ENCODE measurements at places on chromosomes 2 and 18.
A peak's percentile ranks its signal among the peaks of the same experiment; 100 is the strongest.

- H3K27me3 ChIP-seq = no peaks in the 10 kb centered on the region
- H3K27ac ChIP-seq = no peak overlapping the region
- H3K4me3 ChIP-seq = no peak overlapping the region
- H3K4me1 ChIP-seq = no peaks in the 10 kb centered on the region
- no peak for DNase-seq
These were observed 599.5 kb downstream of the KCNJ3 start for GRCh38 chr2:155298001-155298400.

- DNase-seq = no peak
- no peak overlapping the region for H3K27ac ChIP-seq
- no peaks in the 10 kb centered on the region for H3K36me3 ChIP-seq
- H3K27me3 ChIP-seq = peaks cover 1% of the 10 kb centered on the region
These were observed 2.6 kb upstream of the GPR35 start for GRCh38 chr2:240622531-240623235.

GRCh38 chr2:205610437-205610836, 71.9 kb upstream of the NRP2 start:
- H3K4me1 ChIP-seq = peaks cover 1% of the 10 kb centered on the region
- H3K36me3 ChIP-seq = no peaks in the 10 kb centered on the region
- no peak for DNase-seq
- H3K4me3 ChIP-seq = no peak overlapping the region
- no peak overlapping the region for H3K27ac ChIP-seq

DNA sequence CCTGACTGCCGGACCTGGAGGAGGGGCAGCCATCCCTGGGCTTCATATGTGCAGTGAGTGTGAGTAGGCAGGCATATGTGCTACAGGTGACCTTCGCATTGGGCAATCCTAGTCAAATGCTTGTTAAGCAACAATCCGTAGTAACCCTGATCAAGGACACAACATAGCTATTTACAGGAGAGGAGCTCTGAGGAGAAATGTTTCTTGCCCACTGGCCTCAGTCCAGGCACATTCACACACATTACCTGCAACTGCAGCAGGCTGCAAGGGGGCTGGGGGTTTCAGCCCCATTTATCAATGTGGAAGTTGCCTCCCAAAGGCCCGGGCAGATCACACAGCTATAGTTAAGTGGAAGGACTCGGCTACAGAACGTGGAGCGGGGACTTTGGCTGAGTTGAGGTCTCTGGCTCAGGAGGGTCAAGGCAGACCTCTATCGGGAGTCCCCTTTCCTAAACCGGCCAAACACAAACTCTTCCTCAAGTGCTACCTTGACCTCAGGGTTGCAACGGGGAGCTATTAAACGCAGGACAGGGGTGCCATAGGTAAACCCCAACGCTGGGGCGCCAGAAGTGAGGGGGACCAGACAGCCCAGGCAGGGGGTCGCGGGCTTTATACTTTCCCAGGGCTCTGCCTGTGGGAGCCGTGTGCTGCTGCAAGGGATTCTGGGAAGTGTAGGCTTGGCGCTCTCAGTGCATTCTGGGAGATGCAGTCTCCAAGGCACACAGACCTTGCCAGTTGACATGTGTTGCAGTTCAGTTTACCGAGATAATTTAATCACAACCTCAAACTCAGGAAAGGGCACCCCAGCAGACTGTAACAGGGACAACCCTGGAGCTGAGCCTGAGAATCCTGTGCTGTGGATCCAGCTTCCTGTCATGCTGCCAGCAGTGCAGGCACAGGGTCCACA, 9.4 kb downstream of the KHK start:
- no peaks in the 10 kb centered on the region for H3K36me3 ChIP-seq
- peaks cover 20% of the 10 kb centered on the region for H3K4me1 ChIP-seq
- peak overlapping the region; percentile 71 for H3K4me3 ChIP-seq
- DNase-seq = peak; percentile 59
- no peak overlapping the region for H3K27ac ChIP-seq

DNA sequence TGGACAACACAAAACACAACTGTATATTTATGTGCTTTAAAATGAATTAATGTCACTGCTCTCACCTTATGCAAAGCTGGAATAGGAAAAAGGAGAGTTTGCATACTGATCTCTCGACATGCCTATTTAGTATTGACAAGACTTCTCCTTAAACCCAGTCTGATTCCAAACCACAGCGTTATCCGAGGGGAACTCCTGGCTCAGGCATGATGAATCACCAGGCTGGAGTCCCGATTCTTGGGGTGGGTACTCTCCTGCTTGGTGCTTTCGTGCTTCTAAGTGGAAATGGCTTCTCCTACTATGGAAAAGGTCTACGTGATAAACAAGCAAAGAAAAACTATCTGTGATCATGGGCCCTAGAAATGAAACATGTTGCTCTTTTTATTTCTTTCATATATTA, 88.9 kb upstream of the SLC35G4 start:
- H3K4me3 ChIP-seq = no peak overlapping the region
- no peak for DNase-seq
- H3K4me1 ChIP-seq = peaks cover 6% of the 10 kb centered on the region
- H3K27me3 ChIP-seq = peaks cover 20% of the 10 kb centered on the region
- H3K27ac ChIP-seq = no peak overlapping the region

GRCh38 chr18:23738151-23738550, 48.9 kb downstream of the LAMA3 start:
- no peak overlapping the region for H3K27ac ChIP-seq
- no peaks in the 10 kb centered on the region for H3K27me3 ChIP-seq
- no peak overlapping the region for H3K4me3 ChIP-seq

GRCh38 chr2:41475959-41476358, 571.9 kb upstream of the PKDCC start:
- no peaks in the 10 kb centered on the region for H3K27me3 ChIP-seq
- H3K36me3 ChIP-seq = no peaks in the 10 kb centered on the region
- no peaks in the 10 kb centered on the region for H3K4me1 ChIP-seq
- H3K4me3 ChIP-seq = no peak overlapping the region
- no peak for DNase-seq
- no peak overlapping the region for H3K27ac ChIP-seq

DNA sequence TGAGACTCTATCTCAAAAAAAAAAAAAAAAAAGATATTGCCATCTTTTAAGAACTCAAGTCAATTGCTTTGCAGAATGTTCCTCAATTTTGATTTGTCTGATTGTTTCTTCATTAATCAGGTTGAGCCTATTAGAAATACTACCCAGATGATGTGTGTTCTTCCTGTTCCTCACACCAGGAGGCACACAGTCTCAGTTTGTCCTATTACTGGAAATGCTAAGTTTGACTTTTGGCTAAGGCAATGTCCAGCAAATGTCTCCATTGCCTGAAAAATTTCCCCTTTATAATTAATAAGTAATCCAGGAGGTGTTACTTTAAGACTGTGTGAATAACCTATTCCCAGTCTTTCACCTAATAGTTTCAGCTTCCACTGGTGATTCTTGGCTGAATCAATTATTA, 28.4 kb downstream of the BOLA3 start:
- no peaks in the 10 kb centered on the region for H3K4me1 ChIP-seq
- no peaks in the 10 kb centered on the region for H3K36me3 ChIP-seq
- DNase-seq = peak; percentile 38
- H3K27ac ChIP-seq = no peak overlapping the region
- no peak overlapping the region for H3K4me3 ChIP-seq

DNA sequence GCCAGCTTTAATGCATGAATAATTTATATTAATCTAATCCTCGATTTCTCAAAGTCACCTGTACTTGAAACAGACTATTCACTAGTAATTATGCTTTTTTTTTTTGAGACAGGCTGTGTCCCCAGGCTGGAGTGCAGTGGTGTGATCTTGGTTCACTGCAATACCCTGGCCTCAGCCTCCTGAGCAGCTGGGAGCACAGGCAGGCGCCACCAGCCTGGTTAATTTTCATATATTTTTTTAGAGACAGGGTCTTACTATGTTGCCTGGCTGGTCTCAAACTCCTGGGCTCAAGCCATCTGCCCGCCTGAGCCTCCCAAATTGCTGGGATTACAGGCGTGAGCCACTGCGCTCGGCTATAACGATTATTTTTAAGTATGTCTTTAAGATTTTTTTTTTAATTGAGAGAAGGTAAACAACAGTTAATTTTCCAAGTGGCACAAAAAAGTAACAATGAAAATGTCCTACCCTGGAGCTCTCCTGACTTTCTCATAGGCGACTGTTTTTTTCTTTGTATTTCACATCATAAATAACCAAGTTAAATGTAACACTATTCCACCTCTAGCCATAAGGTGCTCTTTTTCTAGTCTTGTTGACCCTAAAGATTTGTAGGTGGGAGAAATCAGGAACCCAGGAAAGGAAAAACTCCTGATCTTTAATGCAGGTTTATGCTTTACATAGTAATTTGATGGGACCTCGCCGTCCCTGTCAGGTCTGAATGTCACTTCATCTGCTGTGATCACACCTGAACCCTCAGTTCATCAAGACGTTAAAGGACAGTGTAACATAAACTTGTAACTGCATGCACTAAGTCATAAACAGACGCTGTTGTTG, 1.3 kb upstream of the ANKRD12 start:
- peak overlapping the region; percentile 78 for H3K4me3 ChIP-seq
- peaks cover 12% of the 10 kb centered on the region for H3K4me1 ChIP-seq
- no peak for DNase-seq

DNA sequence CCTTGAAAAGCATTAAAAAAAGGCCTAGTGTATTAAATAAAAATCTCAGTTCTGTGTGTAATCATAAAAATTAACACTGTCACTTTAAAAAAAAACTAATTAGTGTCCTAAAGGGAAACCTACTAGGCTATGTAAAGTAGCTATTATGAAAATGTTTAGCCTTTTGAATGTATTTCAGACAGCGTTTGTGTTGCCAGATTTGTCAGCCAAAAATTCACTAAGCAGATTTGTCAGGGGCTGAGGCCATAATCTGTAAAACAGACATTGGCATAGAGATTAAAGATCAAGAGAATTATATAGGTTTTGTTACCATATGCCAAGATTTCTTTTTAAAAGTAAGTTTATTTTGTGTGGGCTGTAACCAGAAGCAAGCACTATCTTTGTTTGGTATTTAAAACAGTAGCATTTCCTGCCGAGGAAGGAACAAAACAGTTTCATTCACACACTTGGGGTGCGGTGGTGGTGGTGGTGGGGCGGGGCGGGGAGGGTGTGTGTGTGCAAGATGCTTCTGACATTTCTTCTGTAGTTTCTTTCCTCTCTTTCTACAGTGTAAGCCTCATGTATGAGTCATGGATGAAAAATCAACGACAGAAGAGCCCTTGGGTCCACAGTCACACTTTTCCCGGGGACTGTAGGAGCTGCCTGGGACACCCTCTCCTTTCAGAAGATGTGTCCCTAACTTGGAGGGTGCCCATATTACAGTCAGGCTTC, 328.5 kb upstream of the FANCL start:
- no peaks in the 10 kb centered on the region for H3K36me3 ChIP-seq
- H3K4me3 ChIP-seq = no peak overlapping the region
- H3K4me1 ChIP-seq = no peaks in the 10 kb centered on the region
- DNase-seq = peak; percentile 34

DNA sequence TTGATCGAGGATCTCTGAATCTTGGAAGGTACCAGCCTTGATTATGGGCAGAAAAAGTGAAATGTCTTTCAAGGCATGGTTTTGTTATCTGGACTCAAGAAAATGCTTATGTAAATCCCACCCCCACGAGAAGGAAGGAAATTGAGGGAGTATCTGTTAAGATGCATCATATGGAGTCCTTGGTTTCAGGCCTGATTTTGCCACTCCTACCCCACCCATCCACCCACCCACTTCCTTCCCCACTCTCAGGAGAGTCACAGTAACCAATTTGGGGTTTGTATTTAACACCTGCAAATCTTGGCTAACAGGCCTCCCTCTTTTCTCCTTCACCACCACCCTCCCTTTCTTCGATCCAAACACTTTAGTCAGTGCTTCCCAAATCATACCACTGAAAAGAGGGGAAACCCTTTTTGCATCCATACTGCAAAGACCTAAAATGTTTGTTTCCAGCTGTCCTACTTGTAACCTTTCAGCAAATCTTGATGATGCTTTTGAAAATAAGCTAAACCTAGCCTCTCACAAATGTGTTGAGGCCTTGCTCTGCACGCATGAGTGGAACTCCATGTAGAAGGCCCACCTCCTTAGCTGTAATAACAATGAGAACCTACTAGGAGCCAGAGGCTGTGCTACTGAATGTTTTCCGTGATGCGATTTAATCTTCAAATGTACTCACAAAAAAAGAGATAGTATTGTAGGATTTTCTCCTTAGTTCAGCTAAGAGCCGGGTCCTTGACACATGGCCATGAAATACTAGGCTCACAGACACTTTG, 34.8 kb downstream of the POU3F3 start:
- no peak overlapping the region for H3K27ac ChIP-seq
- no peak for DNase-seq
- H3K36me3 ChIP-seq = no peaks in the 10 kb centered on the region
- no peaks in the 10 kb centered on the region for H3K4me1 ChIP-seq
- H3K27me3 ChIP-seq = peaks cover 27% of the 10 kb centered on the region

GRCh38 chr2:85754313-85755095, 713 bp downstream of the ATOH8 start:
- peak; percentile 68 for DNase-seq
- H3K4me3 ChIP-seq = peak overlapping the region; percentile 59
- peaks cover 4% of the 10 kb centered on the region for H3K27me3 ChIP-seq
- no peak overlapping the region for H3K27ac ChIP-seq
- H3K4me1 ChIP-seq = peaks cover 38% of the 10 kb centered on the region

- no peaks in the 10 kb centered on the region for H3K4me1 ChIP-seq
- H3K36me3 ChIP-seq = no peaks in the 10 kb centered on the region
- no peak overlapping the region for H3K27ac ChIP-seq
- DNase-seq = no peak
- H3K4me3 ChIP-seq = no peak overlapping the region
These were observed 337.0 kb upstream of the RAB12 start for GRCh38 chr18:8272254-8272653.

DNA sequence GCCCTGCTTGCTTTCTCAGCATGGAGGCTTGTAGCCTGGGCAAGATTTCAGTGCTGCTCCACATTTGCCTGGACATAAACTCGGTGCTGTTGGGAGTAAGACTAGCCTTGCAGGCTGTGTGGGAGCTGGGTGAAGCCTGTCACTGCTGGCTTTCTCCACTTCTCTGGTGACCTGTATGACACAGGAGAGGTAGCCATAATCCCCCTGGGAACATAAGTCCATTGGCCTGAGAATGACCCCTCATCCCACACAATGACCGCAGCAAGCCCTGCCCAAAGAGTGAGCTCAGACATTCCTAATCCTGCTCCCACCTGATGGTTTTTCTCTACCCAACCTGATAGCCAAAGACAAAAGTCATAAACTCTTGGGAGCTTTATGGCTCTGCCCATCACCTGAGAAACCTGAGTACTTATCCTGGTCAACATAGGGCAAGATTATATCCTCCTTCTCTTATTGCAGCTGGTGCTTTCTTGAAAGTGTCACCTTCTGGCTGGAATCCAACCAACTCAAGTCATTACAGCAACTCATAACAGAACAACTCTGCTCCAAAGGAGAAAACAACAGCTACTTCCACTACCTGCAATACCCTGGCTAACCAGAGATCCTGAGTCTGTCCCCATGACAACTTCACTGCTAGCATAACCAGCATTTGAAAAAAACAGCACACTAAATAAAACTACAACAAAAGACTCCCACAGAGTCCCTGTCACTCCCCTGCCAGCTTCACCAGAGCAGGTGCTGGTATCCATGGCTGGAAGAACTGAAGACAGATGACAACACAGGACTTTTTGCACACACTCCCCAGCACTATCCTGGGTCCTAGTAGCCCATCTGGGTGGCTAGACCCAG, 834.4 kb upstream of the DDX18 start:
- no peak overlapping the region for H3K4me3 ChIP-seq
- no peaks in the 10 kb centered on the region for H3K4me1 ChIP-seq
- no peaks in the 10 kb centered on the region for H3K27me3 ChIP-seq
- no peak overlapping the region for H3K27ac ChIP-seq
- DNase-seq = no peak

- no peaks in the 10 kb centered on the region for H3K4me1 ChIP-seq
- no peaks in the 10 kb centered on the region for H3K36me3 ChIP-seq
- DNase-seq = no peak
- H3K27ac ChIP-seq = no peak overlapping the region
These were observed 118.4 kb downstream of the PID1 start for GRCh38 chr2:229152674-229153073.

All from mesenchymal stem cell (in vitro differentiated cells and primary cell).